ENCODE measurements at places on chromosomes 2 and 18. TPM values are rescaled to one million over a fixed set of nuclear protein-coding genes. Genes with fewer than 3 reads are reported as not detected.

DNA sequence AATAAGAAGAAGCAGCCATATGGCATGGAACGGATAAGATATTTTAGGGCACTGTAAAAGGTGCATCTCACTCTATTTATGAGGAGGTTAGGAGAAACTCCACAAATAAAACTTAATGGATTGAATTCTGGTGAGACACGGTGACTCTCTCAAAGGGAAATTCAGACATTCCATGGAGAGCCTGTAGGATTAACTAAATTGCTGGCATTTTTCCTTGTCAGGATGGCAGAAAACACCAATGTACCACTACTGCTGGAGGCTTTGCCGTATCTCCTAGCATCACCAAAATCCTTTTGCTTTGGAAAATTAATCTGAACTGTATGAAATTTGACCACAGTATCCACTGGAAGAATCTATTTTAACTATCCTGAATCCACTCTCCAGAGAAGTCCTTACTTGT, 79.3 kb downstream of the RBM43 start:
- DNase-seq = no peak

- DNase-seq = no peak
These were observed 34.2 kb downstream of the ALS2 start for GRCh38 chr2:201746551-201746950.

The ATP6V1B1 gene
- 1.8 TPM for total RNA-seq

The LIMS4 gene
- 22.4 TPM for total RNA-seq

All from aorta (tissue), 5 donors.